ENCODE measurements at places on chromosomes 16 and 17.

- DNase-seq: no peak
Observed at GRCh38 chr17:63647065-63647725, 25.0 kb downstream of the MAP3K3 start.

GRCh38 chr16:25868706-25869370 lies 177.1 kb downstream of the HS3ST4 start:
- no peak for DNase-seq

GRCh38 chr17:57234739-57235092 lies 21.6 kb upstream of the MSI2 start:
- DNase-seq: no peak

DNA sequence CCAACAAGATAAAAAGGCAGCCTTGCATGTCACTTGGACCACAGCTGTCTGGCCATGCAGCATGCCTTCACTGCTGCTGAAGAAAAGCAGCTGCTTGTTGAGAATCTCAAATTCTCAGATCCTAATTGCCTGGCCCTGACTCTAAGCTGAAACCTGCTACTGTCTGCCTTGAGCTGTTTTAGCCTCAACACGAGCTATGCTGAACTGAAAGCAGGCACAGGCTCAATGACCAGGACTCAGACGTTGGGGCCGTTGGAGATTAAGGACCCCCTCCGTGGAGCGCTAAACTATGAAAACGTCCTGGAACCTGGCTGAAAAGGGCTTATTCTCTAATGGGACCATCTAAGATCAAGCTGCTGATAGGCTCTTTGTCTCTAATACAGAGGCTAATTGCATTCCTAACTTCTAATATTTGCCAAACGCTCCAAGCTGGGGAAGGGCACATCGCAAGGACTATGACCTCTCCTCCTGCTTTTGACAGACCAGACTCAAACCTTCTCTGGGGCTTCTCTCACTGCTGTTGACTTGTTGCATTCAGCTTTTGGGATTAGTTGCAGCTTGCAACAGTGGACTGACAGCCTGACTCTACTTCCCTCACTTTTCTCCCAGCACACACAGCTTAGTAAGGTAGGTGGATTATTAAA lies 4.6 kb upstream of the PLK1 start:
- DNase-seq: no peak

DNA sequence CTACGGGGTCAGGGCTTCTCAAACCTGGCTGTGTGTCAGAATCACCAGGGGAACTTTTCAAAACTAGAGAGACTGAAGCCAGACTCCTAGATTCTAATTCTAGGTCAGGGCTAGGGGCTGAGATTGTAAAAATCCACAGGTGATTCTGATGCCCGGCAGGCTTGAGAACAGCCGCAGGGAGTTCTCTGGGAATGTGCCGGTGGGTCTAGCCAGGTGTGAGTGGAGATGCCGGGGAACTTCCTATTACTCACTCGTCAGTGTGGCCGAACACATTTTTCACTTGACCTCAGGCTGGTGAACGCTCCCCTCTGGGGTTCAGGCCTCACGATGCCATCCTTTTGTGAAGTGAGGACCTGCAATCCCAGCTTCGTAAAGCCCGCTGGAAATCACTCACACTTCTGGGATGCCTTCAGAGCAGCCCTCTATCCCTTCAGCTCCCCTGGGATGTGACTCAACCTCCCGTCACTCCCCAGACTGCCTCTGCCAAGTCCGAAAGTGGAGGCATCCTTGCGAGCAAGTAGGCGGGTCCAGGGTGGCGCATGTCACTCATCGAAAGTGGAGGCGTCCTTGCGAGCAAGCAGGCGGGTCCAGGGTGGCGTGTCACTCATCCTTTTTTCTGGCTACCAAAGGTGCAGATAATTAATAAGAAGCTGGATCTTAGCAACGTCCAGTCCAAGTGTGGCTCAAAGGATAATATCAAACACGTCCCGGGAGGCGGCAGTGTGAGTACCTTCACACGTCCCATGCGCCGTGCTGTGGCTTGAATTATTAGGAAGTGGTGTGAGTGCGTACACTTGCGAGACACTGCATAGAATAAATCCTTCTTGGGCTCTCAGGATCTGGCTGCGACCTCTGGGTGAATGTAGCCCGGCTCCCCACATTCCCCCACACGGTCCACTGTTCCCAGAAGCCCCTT lies 10.9 kb downstream of the STH start:
- no peak for DNase-seq

- no peak for DNase-seq
Observed at GRCh38 chr16:9511389-9511788, 419.9 kb downstream of the HAPSTR1 start.

DNA sequence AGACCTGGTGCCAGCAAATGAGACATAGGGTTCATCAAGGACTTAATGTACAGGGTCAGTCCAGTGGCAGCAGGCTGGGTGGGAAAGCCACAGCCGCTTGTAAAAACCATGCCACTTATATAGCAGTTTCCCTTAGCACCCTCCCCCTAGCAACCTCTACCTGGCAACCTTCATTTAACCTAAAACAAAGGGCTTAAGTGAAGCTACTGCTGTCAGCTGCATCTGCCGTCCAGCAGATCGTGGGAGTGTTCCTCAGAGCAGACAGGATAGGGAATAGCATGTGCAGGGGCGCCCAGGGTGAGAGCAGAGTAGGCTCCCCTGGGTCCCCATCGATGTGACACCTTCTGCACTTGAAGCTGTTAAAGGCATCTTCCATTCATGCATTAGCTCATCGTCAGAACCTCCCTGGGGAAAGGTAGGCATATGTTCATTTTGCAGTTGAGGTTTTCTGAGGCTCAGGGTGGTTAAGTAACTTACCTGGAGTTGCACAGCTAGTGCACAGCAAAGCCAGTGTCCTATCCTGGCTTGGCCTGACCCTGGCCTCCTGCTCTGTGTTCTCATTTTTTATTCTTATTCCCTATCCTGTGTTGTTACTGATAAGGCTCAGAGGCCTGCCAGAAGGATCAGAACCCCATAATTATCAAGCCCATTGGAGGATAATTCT lies 112.5 kb downstream of the SOCS1 start:
- DNase-seq: no peak

GRCh38 chr16:73215678-73216377 lies 167.9 kb upstream of the ZFHX3 start:
- no peak for DNase-seq

DNA sequence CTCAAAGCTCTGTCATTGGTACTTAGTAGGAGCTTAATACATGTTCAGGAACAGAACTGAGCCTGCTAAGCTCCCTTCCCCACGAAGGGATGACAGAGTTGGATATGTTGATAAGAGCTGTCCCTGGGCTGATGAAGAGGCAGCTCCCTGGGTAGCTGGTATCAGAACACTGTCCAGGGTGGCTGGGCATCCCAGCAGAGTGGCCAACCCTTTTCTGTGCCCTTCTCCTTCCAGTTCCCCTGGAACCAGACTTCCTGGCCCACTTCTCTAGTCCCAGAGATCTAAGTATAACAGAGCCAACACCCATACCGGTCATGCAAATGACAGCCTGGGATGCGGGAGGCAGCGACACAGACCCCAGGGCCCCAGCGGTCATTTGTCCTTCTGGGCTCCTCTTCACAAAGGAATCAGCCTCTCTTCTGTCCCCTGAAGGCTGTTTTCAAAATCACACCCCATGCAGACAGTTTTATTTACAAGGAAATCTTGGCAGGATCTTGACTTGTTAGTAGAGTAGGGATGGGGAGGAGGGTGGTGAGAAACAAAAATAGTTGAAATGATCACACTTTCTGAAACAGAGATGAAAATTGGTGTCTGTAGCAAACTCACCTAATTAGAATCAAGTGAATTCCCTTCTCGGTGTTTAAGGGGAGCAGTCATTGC lies 1.4 kb upstream of the RHBDL3 start:
- no peak for DNase-seq

DNA sequence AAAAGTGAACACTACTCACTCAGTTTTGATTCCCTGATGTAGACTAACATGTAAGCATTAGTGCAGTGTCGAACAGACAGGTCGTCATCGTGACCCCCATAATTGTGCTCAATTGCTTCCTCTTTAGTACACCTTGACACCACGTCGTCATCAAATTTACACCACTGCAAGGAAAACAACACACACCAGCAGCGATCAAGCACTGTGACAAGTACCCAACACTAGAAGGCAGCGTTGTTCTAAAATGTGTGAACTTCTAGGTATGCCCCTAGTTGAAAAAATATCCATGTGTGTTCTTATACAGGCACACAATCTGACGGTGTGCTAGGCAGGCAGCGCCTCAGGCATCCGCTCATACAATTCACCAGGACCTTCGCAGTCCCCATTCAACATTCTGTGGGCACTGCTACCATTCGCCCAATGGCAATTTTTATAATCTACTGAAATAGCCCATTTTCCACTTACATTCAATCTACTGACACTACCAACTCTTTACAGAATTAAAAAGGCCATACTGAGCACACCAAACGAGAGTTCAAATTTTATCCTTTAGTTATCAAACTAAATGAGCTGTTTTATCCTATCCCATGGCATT lies 23.1 kb downstream of the LITAFD start:
- no peak for DNase-seq

DNA sequence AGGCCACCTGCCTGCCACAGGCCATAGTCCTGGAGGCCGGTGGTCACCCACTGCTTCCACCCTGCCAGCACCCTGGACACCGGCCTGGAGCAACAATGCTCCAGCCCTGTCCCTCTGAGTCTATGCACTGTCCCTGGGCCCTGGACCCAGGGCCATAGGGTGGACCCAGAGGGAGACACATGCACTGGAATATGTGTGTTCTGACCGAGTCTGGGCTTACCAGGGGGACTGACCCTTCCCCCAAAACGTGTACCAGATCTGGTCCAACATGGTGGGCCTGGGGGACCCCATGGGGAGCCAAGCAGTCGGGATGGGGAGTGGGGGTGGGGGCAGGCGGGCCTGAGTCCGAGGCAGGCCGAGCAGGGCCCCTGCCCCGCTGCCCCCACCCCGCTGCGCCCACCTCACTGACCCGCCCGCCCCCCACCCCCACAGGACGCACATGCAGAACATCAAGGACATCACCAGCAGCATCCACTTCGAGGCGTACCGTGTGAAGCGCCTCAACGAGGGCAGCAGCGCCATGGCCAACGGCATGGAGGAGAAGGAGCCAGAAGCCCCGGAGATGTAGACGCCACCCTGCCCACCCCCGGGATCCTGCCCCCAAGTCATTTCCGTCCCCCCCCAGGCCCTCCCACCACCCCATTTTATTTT lies 357.4 kb downstream of the SEC14L1 start:
- peak; percentile 25 for DNase-seq

DNA sequence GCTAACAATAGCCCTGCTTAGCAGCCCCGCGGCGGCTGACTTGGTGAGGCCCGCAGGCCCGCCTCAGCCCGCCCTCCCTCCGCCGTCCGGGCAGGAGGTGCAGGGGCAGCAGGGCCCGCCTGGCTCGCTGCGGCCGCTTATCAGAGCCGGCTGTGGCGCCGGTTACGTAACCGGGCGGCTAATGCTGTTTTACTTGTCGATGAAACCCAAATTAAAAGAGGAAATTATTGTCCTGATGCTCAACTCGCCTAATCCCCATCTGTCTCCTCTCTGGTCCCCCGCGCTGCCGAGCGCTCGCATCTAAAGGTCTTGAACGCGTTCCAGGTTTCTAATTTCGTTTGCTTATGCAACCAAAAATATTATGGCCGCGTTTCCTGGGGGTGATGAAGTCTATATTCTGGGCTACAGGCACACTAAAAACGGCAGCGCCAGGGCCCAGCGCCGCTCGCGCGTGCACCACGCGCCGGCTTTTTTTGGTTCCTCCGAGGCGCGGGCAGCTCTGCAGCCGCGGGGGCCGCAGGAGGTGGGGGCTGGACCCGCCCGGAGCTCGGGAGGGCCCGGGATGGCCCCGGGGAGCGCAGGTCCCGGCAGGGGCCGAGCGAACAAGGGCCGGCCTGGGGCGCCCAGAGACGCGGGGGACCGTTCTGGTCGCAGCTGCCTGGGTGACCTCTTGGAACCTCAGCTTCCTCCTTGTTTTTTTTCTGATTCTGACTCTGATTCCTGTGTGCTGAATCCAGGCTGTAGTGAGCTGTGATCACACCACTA lies 65.2 kb upstream of the TOB1 start:
- peak; percentile 86 for DNase-seq

DNA sequence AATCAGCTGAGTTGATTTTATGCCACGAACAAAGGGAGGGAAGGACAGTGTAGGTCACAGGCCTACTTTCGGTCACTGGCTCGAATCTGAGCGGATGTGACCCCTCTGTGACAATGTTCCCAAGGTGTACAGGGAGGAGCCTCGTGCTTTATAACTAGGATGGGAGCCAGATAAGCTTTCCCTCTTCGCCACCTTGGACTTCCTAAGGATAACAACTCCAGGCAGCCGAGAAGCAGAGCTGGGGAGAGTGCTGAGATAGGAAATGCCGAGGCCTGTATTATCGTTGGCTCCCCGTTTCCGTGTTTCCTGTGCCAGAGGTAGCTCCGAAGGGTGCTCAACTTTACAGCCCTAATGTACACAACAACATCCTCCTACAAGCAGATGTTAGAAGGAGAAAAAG lies 217.8 kb upstream of the IRX3 start:
- no peak for DNase-seq

DNA sequence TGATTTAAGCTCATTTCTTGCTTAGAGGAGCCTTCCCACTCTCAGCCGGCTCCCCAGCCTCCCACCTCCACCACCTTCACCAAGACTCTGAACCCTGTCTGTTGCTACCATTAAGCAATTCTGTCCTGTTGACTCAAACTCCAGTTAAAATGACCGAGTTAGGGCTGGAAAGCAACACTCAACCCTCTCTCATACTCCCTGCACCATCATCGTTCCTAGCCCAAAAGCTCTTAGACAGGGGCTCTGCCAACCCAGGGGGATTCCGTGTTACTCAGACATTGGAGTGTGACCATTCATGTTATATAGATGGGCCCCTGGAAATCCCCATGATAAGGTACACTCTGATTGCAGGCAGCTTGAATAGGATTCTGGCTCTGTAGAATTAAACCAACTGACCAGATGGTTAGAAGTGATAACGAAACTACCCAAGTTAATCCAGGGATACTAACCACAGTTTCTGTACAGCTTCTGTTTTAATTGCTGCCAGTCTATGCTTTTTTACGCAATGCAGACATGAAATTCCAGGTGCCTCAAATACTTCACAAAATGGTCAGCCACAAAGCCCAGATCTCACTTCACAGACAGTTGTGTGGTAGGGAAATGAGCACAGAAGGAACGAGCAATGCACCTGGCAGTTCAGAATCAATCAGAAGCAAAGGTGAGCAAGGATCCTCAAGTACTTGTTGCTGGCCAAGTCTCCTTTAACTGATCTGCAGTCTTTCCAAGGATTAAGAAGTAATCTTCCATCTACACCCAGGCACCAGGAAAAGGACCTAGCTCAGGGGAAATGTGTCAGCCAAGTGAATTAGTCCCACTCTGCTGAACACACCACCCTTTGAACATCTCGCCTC lies 2.1 kb downstream of the SSTR2 start:
- DNase-seq: no peak

DNA sequence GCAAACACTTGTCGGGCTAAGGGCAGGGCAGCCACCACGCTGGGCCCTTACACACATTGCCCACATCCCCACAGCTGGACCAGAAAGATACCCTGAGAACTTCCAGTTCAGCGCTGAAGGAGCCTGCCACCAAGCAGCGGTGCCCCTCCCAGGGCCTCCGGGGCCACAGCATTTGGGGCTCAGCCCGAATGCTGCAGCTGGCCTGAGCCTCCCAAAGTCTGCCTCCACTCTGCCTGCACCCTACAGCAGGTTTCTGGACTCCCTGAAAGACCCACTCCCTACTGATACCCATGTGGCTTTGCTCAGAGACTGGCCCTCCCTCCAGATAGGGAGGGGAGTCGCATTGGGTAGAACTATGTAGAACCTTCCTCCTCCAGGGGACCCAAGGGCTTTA lies 1.5 kb downstream of the MCRIP1 start:
- DNase-seq: no peak

All from right hindlimb (tissue), 1 donor.